Vagina (tissue), 2 donors: ENCODE measurements at places on chromosomes 3 and 15. TPM values are rescaled to one million over a fixed set of nuclear protein-coding genes. Genes with fewer than 3 reads are reported as not detected.

The MAP6D1 gene
- not detected for total RNA-seq

The ALG1L2 gene
- not detected for total RNA-seq

The TLR9 gene
- total RNA-seq = not detected

The HLTF gene
- 27.0 TPM for total RNA-seq

The NUSAP1 gene
- 16.9 TPM for total RNA-seq

The ACAD9 gene
- total RNA-seq = 43.0 TPM

The CELF6 gene
- 7.1 TPM for total RNA-seq

The HIGD2B gene
- total RNA-seq = not detected

The AHSG gene
- not detected for total RNA-seq

The TMIE gene
- total RNA-seq = 0.74 TPM

The BCL6 gene
- total RNA-seq = 133 TPM

The BMF gene
- total RNA-seq = 2.9 TPM
